Activated CD4-positive, alpha-beta T cell treated with anti-CD3 and anti-CD28 coated beads, Interleukin-2, amount 10 ng/mL, durations not matched to agents 7 days and 5 days (primary cell): ENCODE measurements at places on chromosomes 6 and 20. TPM values are rescaled to one million over a fixed set of nuclear protein-coding genes. Genes with fewer than 3 reads are reported as not detected.

- peak; percentile 54 for DNase-seq
These were observed 359 bp downstream of the PHIP start for GRCh38 chr6:79077715-79078074.

- no peak for DNase-seq
These were observed 41.8 kb upstream of the DOK5 start for GRCh38 chr20:54433636-54434035.

GRCh38 chr6:17418281-17419188 lies 25.1 kb downstream of the CAP2 start:
- no peak for DNase-seq

DNA sequence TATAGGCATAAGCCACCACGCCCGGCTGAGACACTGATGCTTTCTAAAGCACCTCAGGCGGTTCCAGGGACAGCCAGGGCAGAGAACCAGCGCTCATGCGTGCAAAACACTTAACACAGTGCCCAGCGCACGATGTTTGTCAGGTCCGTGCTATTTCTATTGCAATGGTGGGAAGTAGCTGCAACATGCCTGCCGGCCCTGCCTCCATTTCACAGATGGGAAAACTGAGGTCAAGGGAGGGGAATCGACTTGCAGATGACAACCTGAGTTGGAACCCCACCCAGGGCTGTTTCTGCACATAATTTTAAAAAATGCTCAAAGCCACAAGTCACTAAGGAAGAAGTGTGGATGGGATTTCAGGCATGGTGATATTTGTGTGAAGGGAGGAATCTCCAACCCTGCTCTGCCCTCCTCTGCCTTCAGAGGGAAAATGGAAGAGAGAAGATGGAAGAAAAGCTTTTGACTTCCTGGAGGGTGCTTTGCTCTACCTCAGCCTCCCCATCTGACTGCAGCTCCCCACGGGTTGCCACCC lies 39.9 kb downstream of the KIAA1755 start:
- no peak for DNase-seq

DNA sequence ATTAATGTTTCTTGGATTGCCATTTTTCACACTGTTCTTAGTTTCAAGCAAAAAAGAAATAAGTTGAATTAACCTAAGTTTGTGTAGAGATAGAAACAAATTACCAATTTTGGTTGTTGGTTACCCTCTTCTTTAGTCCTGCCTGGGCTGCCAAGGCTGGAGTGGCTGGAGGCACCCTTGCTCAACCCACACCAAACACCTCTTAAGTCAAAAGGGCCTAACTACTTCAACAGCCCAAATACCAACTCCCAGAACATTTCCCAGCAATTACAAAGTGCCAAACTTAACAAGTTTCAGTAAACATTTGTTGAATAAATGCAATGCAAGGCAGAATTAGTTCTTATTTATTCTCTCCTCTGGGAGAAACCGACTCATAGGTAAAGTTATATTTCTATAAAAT lies 38.1 kb upstream of the TMEM181 start:
- DNase-seq: no peak

- no peak for DNase-seq
These were observed 407.7 kb downstream of the CDH26 start for GRCh38 chr20:60365882-60366281.

DNA sequence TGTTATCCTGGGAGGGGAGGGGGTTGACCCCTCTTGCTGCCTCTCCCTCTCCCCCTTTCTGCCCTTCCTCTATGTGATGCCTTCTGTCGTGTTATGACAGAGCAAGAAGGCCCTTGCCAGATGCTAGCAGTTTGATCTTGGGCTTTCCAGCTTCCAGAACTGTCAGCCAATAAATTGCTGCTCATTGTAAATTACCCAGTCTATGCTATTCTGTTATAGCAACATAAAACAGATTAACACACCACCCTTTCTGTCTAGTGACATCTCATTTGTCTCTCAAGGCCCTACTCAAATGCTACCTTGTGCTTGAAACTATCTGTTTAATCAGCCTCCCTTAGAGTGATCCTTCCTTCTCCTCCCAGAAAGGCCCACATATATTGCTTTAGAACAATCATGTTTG lies 16.4 kb upstream of the MAP3K4 start:
- DNase-seq: no peak

GRCh38 chr6:45696738-45697137 lies 318.9 kb downstream of the CLIC5 start:
- no peak for DNase-seq

DNA sequence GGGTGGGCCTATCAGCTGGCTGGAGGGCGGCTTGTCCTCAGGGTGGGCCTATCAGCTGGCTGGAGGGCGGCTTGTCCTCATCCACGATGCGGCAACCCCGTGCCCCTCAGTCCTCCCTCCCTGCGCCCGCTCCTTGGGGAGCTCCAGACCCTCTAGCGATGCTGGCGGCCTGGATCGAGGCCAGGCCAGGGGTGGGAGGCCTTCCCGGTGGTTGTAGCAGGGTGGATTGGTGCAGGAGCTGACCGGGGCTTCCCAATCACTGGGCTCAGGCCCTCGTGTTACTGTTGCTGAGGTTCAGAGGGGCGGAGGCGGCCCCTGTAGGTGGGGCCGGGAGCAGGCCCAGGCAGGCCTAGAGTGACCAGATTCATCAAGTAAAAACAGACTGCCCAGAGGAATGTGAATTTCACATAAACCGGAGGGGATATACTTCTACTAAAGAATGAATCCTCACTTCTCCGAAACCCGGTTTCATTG lies 8.8 kb downstream of the SLC17A9 start:
- DNase-seq: no peak

GRCh38 chr6:9933677-9934076 lies 481.2 kb downstream of the TFAP2A start:
- DNase-seq: no peak

DNA sequence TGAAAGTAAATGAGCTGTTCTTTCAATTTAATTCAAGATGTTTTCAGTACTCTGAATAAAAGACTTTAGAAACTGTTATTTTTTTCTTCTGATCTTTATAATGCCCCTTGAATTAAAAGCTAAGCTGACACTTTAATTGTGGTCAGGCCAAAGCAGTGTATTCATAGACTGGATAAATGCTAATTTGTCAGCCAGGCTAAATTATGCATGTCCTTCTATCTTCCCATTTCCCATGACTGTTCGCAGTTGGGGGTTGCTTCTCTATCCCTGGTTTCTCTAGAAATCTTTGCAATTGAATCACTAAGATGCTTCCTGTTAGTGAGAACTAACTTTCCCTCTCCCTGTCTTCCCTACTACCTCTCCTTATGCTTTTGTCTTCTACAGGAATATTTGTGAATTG lies 396.2 kb downstream of the RFPL4B start:
- no peak for DNase-seq

DNA sequence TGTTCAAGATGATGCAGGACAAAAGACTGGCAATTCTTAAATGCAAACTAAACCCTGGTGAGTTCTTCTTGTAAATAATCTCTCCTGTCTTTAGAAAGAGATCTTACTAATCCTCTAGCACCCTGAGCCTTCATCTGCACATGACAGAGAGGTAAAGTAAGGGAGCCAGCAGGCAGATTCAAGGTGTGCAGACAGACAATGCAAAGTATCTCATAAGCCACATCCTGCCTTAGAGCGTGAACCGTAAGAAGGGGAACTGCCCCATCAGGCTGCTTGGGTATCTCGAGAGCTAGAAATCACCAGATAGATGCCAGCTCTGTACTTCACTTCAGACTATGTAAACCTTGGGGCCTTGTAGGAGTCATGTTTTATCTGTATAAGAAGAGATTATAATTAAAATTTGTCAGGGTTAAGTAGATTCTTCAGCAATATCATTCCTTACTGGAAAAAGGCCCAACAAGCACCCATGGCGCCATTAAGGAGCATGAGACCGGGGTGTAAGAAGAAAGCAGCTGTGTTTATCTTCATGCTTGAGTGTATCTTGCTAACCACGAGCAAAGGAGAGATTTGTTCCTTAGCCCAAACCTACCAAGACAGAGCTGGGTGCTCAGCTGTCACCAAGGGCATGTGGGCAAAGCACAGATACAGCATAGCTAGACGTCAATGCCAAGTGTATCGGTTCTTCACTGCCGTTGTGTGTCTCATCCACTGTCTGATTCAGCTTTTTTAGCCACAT lies 24.4 kb downstream of the CNR1 start:
- DNase-seq: no peak

GRCh38 chr6:90370493-90370959 lies 73.9 kb upstream of the BACH2 start:
- no peak for DNase-seq

- no peak for DNase-seq
These were observed 31.0 kb upstream of the TGM2 start for GRCh38 chr20:38196076-38196475.

GRCh38 chr20:64116541-64117431 lies 9.4 kb upstream of the NPBWR2 start:
- peak; percentile 3 for DNase-seq

DNA sequence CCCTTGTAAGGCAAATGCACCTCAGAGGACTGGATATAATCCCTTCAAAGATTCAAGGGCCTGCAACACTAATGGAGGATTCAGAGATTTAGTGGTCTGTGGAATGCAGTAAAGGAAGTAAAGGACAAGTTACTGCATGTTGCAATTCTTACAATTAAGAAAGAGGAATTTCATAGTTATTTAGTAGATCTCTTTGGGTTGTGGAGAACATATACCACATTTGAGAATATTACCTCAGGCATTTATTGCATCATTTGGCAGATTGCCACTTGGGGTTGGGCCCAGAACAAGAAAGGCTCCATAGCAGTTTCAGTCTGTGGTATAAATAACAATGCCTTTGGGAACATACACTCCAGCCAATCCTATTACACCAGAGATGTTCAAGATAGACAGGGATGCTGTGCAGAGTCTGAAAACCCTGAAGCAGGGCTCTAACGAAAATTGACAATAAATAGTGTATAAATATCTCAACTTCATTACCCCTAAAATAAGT lies 20.9 kb upstream of the EPM2A start:
- no peak for DNase-seq

- DNase-seq: no peak
These were observed 65.2 kb downstream of the RIN2 start for GRCh38 chr20:19823216-19823615.

GRCh38 chr20:3071610-3072529 lies at the start of gene OXT:
Gene OXT, plus strand, starts transcription at chr20:3071620. Its CDS starts 36 bp downstream, at chr20:3071656.
- peak; percentile 69 for DNase-seq

GRCh38 chr20:24586523-24586840 lies 117.1 kb downstream of the SYNDIG1 start:
- no peak for DNase-seq

GRCh38 chr20:13800728-13801134 lies 15.9 kb downstream of the NDUFAF5 start:
- DNase-seq: no peak

- no peak for DNase-seq
These were observed 9.1 kb downstream of the RNASET2 start for GRCh38 chr6:166947251-166947650.

GRCh38 chr6:5036269-5036668 lies 32.4 kb upstream of the RPP40 start:
- no peak for DNase-seq

DNA sequence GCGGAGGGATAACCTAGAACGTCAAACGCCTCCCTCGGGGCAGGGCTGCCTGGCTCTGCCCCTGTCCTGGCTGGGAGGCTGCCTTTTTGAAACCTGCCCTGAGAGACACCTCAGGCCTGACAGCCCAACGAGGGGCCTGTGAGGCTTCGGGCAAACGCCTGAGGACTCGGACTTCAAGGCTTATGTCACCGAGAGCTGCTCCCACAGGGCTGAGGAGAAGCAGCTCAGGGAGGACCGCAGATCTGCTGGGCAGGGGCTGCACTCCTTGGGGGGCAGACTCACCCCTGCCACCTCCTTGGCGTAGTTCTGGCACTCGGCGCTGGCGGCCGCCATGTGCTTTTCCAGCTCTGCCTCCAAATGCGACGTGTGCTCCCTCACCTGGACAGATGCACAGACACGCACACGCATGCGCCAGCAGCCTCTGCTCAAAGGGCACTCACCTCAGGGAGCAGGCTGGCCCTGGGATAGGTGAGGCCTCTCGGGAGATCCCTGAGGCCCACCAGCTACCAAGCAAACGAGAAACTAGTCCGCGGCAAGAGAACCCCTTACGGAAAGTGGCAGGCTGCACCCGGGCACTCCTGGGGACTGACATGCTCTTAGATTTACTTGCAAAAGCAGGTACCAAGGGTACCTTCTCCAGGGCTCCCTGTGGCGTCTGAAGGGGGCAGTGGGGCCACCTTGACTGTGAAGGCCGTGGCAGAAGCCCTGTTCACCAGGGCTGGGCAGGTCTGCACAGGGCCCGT lies 49.6 kb downstream of the DSTN start:
- DNase-seq: no peak

DNA sequence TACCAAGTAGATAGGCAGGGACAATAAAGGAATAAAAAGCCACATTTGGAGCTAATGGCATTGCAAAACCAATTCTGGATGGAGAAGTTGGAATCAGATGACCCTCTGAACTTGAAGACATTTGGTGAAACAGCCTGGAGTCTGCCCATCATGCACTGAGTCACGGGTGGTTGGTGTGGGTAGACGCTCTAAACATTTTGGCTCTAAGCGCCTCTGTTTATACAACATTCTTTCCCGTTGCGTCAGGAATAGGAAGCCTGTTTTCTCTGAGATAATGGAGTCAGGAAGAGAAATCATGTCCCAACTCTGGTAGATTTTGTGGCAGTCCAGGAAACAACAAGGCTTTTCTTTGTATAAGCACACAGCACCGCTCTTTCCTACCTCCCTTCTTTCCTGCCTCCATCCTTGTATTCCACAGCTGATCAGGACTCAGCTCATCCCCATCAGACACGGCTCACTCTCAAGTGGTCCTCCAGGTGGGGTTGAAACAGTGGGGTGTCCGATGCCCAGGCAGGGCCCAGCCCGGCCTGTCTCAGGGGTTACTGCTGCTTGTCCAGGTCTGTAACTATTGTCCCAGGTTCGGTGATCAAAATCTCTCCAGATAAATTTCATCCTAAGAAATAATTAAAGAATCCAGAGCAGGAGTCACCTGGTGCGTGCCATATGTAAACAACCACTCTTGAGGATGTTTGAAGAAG lies 12.1 kb upstream of the RAMACL start:
- DNase-seq: no peak

DNA sequence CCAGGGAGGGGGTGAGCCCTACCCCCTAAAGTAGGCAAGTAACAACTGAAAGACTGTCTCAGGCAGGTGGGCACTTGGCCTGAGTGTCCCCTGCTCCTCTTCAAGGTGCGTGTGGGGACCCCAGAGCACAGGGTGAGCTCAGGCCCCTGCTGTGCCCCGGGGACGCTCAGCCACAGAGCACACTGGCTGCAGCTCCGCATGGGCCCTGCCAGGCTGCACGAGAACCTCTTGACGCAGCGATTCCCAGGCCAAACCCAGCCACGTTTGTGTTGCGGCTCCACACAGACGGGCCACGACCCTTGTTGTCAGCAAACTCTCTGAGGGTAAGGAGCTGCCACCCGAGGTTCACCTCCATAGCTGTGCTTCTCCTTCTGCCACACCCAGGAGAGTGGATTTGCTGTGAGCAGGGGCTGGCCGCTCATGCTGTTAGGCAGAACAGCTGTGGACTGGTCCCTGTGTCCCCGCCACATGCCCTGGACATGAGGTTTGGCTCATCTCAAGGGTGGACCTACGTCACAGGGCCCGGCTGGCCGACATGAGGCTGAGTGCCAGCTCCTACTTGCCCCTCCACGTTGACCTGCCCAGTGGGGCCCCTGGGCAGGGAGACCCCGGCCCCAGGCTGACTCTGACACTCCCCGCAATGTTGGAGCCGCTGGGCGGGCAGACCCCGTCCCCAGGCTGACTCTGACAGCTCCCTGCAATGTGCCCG lies 29.7 kb upstream of the GATA5 start:
- no peak for DNase-seq

The ESF1 gene
- total RNA-seq: 12.4 TPM

The PREP gene
- 42.1 TPM for total RNA-seq

The COL11A2 gene
- total RNA-seq: 1.4 TPM

The SDC4 gene
- total RNA-seq: 8.1 TPM

The PLCB4 gene
- total RNA-seq: not detected

The SLC22A7 gene
- not detected for total RNA-seq

The TNFRSF6B gene
- not detected for total RNA-seq

The OXT gene
- not detected for total RNA-seq

The RBPJL gene
- not detected for total RNA-seq
